ENCODE measurements at places on chromosomes 6 and 20.

- no peak for DNase-seq
Measured at GRCh38 chr6:148342350-148343046, at the start of gene SASH1. TSS of gene SASH1 (plus strand) at chr6:148342838. CDS start at chr6:148343068, 230 bp downstream.

- DNase-seq, result no peak
Measured at GRCh38 chr6:125346926-125347563, 45.3 kb upstream of the HDDC2 start.

- DNase-seq, result no peak
Measured at GRCh38 chr6:151018911-151019782, 153.6 kb downstream of the MTHFD1L start.

GRCh38 chr20:15081261-15081660 lies 743.8 kb upstream of the FLRT3 start:
- no peak for DNase-seq

GRCh38 chr6:72623808-72624207 lies 1.9 kb downstream of the KCNQ5 start:
- DNase-seq, result no peak

DNA sequence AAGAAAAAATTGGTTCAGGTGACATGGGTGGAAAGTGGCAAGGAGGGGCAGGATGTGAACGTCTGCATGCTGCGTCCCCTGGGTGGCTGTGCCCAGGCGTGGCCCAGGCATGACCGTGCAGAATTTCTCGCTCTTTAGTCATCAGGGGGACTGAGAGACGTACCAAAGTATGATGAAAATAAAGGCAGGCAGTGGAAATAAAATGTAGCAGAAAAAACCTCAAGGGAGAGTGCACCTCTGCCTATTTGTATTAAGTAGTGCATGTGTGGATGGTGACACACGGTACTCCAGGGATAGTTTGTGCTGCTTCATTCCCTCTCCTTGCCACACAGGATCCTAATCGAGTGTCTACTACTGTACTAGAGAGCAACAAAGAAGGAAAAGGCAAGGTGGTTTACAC lies 81.1 kb downstream of the ATP9A start:
- no peak for DNase-seq

DNA sequence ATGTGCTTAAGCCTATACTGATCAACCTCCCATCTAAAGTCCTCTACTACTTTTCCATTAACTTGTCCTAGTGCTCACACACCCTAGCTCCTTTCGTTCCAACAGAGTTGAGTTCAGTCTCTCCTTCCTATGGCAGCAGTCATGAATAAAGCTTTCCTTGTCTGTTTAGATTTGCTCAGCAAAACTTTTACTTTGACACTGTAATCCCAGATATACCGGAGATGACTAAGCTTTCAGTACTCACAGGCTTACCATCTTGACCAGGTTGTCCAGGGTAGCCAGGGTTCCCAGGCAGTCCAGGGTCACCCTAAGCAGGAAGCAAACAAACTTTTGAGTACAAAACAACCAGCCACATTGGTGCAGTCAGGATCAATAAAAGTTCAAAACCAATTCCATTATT lies 90.7 kb downstream of the COL21A1 start:
- DNase-seq, result no peak
